Activated CD4-positive, alpha-beta T cell treated with anti-CD3 and anti-CD28 coated beads, Interleukin-2, Interleukin-4, amounts not matched to agents 100 ng/mL and 50 ng/mL, durations not matched to agents 16 hours and 8 hours (primary cell): ENCODE measurements at places on chromosomes 1 and 21.
A peak's percentile ranks its signal among the peaks of the same experiment; 100 is the strongest.

DNA sequence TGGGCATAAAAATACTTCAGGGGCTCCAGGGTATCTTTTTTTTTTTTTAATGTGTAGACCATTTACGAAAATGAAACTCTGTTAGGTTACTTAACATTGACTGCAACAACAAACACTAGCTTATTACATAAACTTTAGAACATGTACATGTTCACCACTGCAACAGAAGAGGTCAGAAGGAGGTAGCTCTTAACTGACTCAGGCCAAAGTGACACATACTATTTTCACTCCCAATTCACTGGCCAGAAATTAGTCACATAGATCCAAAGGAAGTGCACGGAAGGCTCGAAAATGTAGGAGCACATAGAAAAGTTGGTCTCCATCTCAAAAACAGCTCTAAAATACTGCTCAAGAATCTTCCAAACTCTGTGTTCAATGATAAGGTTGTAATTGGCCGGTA is 107.2 kb downstream of the AKT3 start:
- DNase-seq, result no peak

DNA sequence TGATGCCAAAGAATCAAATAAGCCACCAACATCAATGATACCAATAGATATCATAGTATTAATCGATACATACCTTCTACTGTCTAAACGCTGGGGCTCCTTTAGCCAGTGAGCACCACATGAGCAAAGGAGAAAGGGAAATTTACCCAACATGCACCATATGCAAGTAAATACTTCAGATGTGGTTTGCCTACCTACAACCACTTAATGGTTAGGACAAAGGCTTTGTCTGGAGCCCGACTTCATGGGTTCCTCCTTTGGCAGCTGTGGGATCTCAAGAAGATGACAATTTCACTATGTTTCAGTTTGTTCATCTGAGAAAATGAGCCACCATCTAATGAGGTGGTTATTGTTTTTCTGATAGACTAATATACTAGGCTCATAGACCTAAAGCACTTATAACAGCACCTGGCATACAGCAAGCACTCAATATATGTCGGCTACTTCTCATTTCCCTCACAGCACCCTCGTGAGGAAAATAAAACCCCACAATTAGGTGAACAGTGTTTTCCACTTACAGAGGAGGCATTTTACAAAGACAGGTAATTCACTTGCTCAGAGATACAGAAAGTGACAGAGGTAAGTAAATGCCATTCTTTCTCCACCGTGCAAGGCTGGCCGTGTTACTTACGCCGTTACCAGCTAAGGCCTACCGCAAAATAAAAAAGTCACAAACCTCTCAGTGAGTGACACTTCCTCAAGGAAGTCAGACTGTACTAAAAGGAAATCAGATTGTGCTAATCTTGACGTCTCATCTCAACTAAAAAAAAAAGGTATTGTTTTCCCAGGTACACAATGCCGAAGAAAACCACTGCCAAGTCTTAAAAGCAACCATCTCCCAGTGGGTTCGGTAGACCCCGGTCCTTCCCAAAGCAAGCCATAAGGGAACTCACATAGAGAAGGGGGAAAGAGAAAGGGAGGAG is 1.6 kb downstream of the TTC13 start:
- DNase-seq, result peak; percentile 58

DNA sequence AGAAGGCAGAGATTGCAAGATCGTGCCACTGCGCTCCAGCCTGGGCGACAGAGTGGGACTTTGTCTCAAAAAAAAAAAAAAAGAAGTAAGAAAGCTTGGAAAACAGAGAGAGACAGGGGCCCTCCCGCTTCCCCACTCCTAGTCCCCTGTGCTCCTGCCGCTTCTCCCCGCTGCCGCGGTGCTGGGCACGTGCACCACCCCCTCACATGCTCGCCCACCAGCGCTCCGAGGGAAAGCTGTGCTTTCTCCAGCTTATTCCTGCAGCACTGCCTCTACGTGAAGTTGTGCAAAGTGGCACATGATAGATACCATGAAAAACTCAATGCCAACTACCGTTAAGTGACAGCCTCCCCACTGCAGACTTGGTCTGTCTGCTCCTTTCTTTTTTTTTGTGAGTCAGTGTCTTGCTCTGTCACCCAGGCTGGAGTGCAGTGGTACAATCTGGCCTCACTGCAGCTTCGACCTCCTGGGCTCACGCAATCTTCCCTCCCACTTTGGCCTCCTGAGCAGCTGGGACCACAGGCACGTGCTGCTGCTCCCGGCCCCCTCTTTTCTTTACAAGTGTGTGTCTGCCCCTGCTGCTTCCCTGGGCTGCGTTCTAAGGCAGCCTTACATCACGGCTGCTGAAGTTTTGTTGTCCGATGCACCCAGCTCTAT is 15.4 kb downstream of the SLX9 start:
- no peak for DNase-seq

DNA sequence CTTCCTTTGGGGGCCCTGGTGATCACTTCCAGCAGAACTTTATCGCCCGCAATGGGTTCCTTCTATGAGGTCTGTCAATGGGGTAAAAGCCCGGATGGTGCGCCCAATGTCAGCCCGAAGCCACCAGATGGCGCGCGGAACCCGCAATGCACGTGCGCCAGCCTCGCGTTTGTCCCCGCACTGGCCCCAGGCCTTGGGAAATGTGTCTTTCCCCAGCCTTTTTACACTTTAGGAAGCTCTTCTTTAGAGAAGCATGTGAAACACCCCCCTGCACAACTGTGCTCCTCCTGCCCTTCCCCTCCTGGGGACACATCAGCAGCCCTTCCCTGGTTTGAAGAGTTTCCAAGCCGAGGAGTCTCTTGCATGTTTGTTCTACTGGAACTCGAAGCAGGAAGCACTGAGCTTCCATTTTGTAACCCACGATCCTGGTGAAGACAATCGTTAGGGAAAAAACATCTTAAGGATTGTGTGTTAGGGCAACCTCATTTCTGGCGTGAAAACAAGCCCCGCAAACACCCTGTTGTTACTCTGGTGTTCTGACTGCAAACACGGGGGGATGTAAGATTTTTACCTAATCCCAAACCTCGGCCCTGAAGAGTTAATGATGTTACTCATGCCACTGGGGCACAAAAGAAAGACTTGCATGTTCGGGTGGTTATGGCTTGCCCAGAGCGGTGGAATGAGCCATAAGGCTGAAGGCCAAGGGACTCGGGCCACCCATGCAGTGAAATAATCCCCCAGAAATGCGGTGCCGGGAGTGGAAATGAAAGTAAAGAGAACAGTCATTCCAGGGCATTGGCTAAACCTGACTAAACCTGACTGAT is 20.4 kb upstream of the TARBP1 start:
- peak; percentile 87 for DNase-seq
